ENCODE measurements at places on chromosomes 12 and 14.
A peak's percentile ranks its signal among the peaks of the same experiment; 100 is the strongest.

DNA sequence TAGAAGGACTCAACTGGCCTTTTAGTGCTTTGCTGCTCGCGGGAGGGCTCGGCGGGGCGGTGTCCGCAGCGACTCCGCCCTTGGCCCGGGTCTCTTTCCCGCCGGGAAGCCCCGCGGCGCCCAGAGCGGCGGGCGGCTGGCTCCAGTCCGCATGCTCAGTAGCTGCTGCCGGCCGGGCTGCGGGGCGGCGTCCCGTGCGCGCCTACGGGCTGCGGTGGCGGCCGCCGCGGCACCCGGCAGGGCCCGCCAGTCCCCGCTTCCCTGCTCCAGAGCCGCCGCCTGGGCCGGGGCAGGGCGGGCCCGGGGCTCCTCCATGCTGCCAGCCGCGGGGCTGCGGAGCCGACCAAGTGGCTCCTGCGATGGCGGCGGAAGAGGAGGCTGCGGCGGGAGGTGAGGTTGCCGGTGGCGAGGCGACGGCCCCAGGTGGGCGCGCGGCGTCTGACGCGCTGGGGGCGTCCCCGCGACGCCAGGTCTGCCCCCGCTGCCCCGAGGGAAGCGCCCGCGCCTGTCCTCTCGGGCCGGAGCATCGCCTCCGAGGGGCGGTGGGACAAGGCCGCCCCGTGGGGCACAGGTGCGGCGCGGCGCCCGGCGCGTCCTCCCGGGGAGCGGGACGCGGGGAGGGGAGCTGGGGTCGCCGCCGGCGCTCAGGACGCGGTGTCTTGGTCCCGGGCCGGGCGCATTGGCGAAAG lies at the start of gene BMAL2:
Gene BMAL2, plus strand, starts transcription at position 123 of the 689 bp plus-strand sequence. Its CDS starts 237 bp downstream, at position 360.
- DNase-seq = peak; percentile 29

DNA sequence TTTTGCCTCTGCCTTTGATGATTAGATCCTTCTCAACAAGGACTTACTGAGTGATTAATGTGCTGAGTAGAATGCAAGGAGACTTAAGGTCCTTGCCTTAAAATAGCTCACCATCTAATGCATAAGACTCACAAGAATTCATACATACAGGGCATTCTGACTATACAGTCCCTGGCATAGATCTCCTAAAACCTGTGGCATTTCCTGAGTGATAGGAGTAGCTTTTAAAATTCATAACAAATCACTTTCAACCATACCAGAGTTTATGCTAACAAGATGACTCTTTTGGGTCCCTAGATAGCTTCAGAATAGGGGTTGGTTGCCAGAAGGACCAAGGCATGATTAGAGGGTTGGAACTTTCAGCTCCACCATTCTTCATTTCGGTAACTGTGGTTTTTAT lies 48.8 kb downstream of the STXBP6 start:
- no peak for DNase-seq

DNA sequence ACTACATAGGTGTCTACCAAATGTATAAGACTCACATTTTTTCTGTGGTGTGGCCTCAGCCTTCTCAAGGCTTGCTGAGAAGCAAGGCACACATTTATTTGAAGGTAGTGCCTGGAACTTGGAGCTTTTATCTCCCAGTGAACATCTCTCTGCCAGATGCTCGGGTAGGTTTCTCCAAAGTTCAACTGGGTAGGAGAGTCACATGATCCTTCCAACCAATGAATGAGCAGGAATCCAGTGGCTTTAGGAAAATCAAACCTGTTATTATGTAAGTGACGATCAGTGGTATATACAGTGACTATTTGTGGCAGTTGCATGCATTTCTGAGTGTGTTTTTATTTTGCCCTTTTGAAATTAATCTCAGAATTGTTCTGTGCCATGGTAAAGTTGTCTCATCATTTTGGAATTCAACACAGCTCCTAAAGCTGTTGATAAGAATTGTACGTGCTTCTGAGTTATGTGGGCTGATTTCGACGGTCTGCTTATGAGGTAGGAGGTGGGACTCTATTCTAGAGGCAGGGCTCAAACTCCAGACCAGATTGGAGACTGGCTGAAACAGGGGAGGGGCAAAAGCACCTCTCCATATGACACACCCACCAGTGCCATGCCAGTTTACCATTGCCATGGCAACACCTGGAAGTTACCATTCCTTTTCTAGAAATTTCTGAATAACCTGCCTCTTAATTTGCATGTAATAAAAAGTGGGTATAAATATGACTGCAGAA lies 57.6 kb downstream of the EID3 start:
- DNase-seq = no peak

GRCh38 chr14:46902837-46903236 lies 251.3 kb upstream of the RPL10L start:
- no peak for DNase-seq

DNA sequence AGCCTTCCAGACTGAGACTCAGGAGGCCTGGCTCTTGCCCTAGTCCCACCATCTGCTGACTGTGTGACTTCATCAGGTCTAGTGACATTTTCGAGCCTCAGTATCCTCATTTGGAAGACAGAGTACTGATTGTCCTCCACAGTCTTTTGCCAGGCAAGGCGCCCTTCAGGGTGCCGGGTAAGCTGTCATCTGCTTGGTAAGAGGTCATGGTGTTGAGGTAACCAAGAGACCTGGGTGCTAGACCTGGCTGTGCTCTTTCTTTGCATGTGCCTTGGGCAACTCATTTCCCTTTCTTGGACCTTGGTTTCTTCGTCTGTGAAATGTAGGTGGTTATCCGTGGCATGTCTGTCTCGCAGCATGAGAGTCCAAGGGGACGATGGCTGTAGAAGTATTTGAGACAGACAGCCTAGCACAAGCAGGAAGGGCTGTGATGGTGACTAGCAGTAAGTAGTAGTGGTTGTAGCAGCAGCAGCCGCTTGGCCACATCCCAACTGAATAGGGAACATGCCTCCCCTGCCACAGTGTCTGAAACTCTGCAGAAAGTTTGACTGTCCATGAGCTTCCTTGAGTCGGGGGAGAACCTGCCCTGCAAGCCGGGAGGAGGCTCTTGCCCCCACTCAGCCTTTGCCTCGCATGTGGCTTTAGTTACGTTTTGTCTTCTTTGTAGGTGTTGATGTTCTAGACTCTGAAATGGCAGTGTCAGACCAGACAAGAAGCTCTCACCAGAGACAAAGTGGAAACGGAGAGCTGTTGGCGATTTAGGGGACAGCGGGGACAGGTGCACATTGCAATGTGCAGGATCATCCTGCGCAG lies 40.3 kb downstream of the EVL start:
- no peak for DNase-seq
